ENCODE measurements at places on chromosomes 3 and 15. TPM values are rescaled to one million over a fixed set of nuclear protein-coding genes. Genes with fewer than 3 reads are reported as not detected.
A peak's percentile ranks its signal among the peaks of the same experiment; 100 is the strongest.

The SUSD5 gene
- 2.3 TPM for total RNA-seq

- no peak for DNase-seq
These were observed 53.7 kb downstream of the THRB start for GRCh38 chr3:24440760-24441464.

GRCh38 chr3:65532215-65532614, 506.5 kb downstream of the MAGI1 start:
- DNase-seq, result no peak

DNA sequence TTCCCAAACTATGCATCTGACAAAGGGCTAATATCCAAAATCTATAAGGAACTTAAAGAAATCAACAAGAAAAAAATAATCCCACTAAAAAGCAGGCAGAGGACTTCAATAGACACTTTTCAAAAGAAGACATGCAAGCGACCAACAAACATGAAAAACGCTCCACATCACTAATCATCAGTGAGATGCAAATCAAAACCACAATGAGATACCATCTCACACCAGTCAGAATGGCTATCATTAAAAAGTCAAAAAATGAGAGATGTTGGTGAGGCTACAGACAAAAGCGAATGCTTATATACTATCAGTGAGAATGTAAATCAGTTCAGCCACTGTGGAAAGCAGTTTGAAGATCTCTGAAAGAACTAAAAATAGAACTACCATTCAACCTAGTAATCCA, 20.2 kb downstream of the CFAP44 start:
- no peak for DNase-seq

- DNase-seq, result no peak
These were observed 135.4 kb downstream of the MCTP2 start for GRCh38 chr15:94366781-94367180.

GRCh38 chr3:43620831-43621655, 768 bp downstream of the ANO10 start:
- DNase-seq, result no peak

- peak; percentile 87 for DNase-seq
These were observed 7.6 kb downstream of the CORO2B start for GRCh38 chr15:68586274-68586961.

GRCh38 chr15:23566071-23566554, 639 bp downstream of the MKRN3 start:
- DNase-seq, result no peak
